Activated CD8-positive, alpha-beta T cell treated with anti-CD3 and anti-CD28 coated beads for 36 hours (primary cell): ENCODE measurements at places on chromosomes 16 and 17.
A peak's percentile ranks its signal among the peaks of the same experiment; 100 is the strongest.

GRCh38 chr16:89344458-89344834 is 126.9 kb downstream of the ZNF778 start:
- DNase-seq: no peak

DNA sequence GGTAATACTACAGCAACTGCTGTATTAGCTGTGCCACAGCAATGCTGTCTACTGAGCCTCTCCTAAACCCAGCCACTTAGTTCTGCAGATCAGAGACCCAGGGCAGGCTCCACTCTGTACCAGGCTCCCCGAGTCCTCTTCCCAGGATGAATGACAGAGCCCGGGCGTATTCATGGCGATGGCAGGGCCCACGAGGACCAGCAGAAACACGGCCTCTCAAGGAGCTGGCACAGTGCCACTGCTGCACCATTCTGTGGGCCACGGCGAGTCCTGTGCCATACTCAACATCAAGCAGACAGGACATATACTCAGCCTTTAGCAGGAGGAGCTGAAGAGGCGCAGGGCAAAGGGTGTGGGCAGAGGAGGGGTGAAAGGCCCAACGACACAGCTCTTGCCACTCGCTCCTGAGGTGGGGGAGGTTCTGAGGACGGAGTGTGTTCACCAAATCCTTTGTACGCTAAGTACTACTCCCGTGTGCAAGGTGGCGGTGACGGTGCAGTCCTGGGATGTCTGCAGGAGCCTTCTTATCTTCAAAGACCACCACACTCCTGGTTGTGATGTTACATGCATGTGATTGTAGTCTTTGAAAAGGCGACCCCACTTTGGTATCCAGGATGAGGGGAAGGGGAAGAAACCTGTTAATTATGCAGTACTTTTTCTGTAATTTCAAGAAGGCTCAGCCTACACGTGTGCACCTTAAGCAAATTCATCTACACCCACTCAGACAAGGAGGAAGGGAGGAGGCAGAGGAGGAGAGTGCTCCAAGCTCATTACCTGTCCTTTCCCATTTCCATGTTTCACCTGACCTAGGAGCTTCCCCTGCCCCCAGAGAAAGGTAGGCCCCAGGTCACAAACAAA is 98.0 kb downstream of the AMFR start:
- no peak for DNase-seq

GRCh38 chr16:57606847-57607501 is 21.5 kb upstream of the ADGRG1 start:
- peak; percentile 1 for DNase-seq

DNA sequence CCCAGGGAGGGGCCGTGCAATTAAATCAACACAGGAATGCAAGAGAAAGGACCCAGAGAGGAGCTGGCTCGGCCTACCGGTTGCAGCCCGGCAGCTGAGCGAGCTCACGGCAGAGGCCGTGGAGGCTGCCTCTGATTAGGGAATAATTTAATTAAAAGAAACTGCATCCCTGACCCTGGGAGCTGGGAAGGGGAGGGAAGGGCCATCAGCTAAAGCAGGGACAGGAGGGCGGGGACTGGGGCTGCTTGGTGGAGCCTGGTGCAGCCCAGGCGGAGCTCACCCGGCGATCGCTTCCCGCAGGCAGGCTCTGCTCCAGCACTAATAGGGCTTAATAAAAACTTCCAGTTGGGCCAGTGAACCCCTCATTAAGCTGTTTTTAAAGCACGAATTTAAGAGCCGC is 43.4 kb downstream of the LMF1 start:
- DNase-seq: no peak

DNA sequence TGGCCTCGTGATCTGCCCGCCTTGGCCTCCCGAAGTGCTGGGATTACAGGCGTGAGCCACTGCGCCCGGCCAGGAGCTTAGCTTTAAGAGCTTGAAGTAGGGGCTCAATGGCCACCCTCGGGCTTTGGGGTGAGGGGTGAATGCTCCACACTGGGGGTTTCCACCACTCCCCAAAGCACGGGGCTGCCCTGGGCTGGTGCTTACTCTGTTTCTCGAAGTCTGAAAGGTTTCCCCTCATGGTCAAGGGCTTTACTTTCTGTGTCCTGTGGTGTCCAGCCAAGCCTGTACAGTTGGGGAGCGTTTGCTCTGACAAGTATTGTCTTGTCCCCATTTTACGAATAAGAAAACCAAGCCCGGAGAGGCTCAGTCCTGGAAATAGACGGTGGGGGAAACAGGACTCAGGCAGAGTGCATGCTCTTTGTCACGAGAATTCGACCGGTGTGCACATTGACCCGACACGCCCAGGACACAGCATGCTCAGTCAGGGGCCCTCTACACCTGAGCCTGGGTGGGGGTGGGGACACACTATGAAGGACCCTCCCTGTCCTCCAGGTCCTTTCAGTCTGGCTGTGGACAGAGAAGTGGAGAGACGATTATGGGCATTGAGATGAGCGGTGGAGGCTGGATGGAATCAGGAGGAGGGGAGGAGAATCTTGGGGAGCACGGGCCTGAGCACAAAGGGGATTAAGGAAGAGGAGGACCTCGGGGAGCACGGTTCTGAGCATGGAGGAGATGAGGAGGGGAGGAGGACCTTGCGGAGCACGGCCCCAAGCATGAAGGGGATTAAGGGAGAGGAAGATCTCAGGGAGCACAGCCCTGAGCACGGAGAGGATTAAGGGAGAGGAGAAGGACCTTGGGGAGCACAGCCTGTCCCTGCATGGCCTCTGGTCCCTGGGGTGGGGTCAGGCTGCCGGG is 7.5 kb downstream of the CD7 start:
- DNase-seq: no peak

- DNase-seq: no peak
Measured at GRCh38 chr17:56110463-56111135, 42.7 kb upstream of the ANKFN1 start.

- no peak for DNase-seq
Measured at GRCh38 chr17:50359998-50360461, 13.0 kb downstream of the MRPL27 start.

DNA sequence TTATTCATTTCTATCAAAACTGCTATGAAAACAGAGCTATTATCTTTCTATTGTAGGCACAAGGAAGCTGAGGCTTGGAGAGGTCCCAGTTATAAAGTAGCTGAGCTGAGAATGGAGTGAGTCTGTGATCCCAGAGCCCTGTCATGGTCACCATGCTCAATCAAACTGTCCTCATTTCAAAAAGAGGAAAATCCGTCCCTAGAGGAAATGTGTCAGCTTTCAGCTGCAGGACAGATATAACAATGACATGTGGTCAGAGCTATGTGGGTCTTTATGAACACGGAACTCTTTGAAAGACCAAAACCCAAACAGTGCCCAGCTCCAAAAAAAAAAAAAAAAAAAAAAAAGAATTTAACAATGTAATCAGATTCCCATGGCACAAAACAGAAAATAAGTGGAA is 266.1 kb downstream of the XYLT1 start:
- DNase-seq: no peak

- DNase-seq: no peak
Measured at GRCh38 chr16:10589109-10589508, 8.7 kb upstream of the EMP2 start.

DNA sequence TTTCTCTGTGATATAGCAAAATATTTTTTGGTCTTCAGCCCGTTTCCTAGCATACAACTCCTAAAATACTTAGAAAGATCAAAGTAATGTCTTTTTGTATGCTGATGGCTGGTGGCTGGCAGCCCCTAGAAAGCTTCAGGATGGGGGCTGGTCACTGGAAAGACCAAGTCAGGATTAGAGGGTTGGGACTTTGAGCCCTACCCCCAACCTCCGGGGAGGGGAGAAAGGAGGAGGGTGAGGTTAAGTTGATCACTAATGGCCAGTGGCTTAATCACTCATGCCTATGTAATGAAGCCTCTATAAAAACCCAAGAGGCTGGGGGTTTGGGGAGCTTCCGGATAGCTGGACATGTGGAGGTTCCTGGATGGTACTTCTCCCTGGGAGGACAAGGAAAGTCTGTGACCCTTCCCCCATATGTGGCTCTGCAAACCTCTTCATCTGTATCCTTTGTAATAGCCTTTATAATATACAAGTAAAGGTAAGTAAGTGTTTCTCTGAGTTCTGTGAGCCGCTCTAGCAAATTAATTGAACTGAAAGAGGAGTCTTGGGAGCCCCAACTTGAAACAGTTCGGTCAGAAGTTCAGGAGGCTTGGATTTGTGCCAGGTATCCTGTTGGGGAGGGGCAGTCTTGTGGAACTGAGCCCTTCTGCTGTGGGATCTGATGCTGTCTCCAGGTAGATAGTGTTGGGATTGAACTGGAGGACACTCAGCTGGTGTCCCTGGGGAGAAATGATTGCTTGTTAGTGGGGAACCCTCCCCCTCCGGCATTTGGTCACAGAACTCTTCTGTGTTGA is 3.5 kb downstream of the SLC7A6 start:
- no peak for DNase-seq

DNA sequence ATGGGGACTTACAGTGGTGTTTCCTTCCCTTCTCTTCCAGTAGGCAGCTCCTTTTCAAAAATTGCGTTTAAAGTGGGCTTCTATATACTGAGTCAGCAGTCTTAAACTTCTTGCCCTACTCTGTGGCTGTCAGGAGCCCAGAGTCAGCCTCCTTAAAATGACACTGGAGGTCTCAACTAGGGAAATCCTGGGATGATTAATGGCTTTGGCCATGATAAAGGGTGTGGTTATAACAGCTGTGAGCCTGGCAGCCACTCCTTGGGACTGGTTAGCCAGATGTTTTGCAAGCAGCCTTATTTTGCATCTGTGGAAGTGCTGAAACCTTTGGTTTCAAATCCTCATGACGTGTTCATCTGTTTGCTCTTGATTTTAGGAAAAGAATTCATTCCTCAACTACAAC is 25.0 kb downstream of the TAC4 start:
- DNase-seq: no peak

- no peak for DNase-seq
Measured at GRCh38 chr17:48715496-48716399, 6.6 kb downstream of the PRAC1 start.

GRCh38 chr17:75854101-75854748 is 910 bp downstream of the WBP2 start:
- DNase-seq: no peak

DNA sequence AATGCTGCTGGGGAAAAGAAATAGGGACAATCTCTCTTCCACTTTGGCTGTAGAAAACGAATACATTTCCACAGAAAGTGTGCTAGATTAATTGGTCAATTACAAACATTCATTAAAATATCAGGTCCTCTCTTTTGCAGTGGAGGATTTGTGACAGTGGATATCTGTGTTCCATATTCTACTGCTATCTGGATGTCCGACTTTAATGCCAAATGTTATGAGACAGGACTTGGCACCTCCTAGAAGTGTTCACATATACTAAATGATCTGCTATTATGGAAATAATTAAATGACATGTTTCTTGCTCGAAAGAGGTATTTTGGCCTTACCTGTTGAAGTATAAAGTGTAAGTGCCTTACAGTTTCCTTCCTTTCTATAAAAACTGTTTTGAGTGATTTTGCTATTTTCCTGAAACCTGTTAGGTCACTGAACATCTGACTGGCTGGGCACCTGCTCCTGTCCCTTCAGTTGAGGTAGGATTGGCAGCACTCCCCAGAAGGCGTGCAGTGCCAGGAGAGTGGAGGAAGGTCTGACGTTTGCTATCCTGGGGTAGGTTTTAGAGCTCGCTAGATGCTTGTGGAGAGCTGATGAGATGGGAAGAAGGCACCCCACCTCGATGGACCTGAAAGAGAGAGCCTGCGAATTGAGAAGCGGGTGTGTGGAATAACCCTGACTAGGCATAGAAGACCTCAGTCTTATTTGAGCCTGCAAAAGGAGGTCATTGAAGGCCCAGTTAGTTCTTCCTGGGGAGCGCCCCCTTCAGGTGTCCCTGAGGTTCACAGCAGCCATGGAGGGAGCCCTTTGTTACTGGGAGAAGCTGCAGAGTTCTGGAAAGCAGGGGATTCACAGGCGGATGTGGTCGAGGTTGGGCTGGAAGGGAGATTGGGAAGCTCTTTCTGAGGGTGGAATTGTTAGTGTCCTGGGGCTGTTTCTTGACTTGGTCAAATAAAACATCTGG is 159.4 kb upstream of the ZNF267 start:
- peak; percentile 38 for DNase-seq

DNA sequence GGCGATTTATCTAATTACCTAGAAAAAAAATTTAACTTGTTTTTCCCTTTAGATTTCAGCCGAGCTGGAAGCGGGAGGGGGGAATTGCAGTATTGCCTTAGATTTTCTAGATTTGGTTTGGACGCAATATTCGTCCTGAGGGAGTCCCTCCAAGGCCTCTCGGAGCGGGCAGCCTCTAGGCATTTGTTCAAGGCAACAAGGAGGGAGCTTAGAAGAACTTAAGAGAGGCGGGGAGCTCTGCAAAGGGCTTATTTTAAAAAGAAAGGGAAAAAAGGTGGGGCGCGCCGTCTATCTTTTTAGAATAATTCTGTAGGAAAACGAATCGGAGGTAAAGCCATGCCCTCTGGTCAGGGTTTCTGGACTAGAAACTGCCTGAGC is 407 bp upstream of the TMEM94 start:
- DNase-seq: no peak

DNA sequence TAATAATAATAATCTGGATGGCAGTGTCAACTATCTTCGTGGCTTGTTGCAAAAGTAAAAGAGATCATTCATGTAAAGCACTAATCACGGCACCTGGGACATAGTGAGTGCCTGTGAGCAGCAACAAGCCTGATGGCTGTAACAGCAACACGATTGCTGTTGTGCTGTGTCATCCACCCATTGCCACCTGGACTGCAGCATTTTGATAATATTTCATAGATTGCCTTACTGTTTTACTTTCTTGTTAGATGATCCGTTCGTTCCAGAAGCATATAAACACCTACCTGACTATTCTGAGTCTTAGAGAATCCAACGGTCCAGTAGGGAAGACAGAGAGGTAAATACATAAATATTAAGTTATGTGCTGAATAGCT is 3.1 kb upstream of the MRPS23 start:
- DNase-seq: no peak

DNA sequence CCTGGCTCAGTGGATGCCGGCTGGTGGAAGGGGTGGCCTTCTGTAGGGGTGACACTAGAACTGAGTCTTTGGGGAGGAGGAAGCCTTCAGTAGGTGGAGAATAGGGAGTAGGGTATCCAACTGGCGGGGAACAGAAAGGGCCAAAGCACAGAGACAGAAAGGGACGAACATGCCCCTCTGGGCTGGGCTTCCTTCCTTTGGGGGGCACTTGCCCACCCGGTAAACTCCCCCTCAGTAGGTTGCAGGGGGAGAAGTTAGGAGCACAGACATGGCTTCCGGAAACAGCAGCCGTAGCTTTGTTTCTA is 774 bp downstream of the ENGASE start:
- DNase-seq: peak; percentile 38

GRCh38 chr16:2175454-2175853 is 19.9 kb downstream of the TRAF7 start:
- no peak for DNase-seq

- no peak for DNase-seq
Measured at GRCh38 chr17:72056155-72056554, 64.7 kb upstream of the SOX9 start.

GRCh38 chr16:67555795-67556212 is 6.5 kb upstream of the CTCF start:
- DNase-seq: no peak

GRCh38 chr17:39915559-39915958 is 2.9 kb downstream of the GSDMB start:
- DNase-seq: no peak
